ENCODE measurements at places on chromosomes 6 and 20.

GRCh38 chr6:125193208-125193607 is 39.6 kb downstream of the TPD52L1 start:
- no peak for DNase-seq

DNA sequence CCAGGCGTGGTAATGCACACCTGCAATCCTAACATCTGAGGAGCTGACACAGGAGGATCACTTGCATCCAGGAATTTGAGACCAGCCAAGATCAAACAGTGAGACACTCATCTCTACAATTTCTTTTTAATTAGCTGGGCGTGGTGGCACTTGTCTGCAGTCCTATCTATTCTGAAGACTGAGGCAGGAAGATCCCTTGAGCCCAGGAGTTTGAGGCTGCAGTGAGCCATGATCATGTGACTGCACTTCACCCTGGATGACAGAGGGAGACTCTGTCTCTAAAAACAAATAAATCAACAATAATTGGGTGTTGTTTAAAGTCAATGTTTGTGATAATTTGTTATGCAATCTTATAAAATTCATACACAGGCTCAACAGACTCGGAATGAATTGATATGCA is 18.0 kb upstream of the HLA-A start:
- no peak for DNase-seq

DNA sequence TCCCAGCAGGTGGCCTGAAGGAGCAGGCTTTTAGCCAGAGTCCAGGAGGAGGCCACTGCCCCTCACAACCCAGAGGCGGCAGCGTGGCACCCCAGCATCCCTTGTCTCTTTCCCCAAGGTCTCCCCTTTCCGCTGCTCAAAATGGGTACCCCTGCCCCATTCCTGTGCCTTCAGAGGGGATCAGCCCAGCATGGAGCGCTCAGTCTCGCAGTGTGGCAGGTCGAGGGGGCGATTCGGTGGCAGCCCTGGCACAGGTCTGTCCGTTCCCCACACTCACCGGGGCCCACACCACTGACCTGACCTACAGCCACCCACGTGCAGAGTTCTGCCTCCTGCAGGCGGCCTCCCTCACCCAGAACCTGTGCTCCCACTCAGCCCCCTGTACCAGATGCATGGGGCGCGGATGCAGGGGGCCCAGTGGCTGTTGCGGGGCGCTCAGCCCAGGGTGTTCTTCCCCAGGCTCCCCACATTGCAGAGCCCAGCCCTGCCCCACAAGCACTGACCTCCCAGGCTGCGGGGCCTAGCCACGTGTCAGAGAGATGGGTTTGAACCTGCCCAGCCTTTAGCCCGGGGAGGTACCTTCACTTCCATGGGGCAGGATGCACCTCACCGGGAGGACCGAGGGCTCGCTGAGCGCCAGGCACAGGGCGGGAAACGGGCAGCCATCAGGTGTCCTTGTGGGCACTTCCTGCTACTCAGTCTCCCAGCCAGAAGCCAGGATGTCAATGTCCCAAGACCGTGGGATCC is 41.8 kb downstream of the DSTN start:
- peak; percentile 50 for DNase-seq

- no peak for DNase-seq
Measured at GRCh38 chr6:47034926-47035325, 7.2 kb downstream of the ADGRF1 start.

GRCh38 chr20:10468340-10468845 is 33.3 kb downstream of the SLX4IP start:
- DNase-seq = no peak

DNA sequence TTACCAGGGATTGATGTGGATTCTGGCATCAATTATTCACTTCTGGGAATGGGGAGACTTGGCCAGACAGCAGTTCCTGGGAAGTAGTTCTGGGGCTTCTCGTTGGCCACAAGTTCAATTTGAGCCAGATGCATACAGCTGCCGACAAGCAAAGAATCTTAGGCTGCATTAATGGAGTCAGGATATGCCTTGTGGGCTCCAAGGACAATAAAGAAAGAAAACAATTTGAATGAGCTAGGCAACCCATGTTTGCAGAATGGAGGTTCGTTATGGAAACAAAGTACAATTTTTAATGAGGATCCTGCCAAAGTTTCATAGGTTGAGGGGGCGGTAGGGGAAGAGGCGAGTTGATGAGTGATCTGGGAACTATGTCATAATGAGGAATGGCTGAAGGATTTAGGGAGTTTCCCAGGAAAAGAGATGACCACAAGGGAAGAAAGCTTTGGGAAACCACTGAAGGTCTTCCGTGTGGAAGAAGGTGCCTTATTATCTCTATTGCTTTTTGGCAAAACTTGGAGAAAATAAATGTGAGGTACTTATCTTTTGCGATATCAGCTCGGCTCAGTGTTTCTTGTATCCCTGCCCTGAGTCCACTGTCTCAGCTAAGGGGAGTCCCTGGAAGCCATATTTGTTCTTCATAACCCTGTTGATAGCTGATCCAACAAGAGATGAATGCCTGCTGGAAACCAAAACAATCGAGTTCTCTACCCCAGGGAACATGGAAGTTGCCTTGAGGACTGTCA is 181.0 kb upstream of the ZNF217 start:
- peak; percentile 70 for DNase-seq

- DNase-seq = no peak
Measured at GRCh38 chr6:157393669-157394327, 12.8 kb downstream of the ZDHHC14 start.

- no peak for DNase-seq
Measured at GRCh38 chr6:113782636-113783035, 74.5 kb upstream of the MARCKS start.

GRCh38 chr6:152605342-152605741 is 31.8 kb downstream of the SYNE1 start:
- no peak for DNase-seq

GRCh38 chr6:8623441-8623840 is 188.1 kb upstream of the SLC35B3 start:
- DNase-seq = no peak
